ENCODE measurements at places on chromosomes 7 and 10.

GRCh38 chr7:49187543-49188268 lies 263.4 kb downstream of the CDC14C start:
- no peak for DNase-seq

DNA sequence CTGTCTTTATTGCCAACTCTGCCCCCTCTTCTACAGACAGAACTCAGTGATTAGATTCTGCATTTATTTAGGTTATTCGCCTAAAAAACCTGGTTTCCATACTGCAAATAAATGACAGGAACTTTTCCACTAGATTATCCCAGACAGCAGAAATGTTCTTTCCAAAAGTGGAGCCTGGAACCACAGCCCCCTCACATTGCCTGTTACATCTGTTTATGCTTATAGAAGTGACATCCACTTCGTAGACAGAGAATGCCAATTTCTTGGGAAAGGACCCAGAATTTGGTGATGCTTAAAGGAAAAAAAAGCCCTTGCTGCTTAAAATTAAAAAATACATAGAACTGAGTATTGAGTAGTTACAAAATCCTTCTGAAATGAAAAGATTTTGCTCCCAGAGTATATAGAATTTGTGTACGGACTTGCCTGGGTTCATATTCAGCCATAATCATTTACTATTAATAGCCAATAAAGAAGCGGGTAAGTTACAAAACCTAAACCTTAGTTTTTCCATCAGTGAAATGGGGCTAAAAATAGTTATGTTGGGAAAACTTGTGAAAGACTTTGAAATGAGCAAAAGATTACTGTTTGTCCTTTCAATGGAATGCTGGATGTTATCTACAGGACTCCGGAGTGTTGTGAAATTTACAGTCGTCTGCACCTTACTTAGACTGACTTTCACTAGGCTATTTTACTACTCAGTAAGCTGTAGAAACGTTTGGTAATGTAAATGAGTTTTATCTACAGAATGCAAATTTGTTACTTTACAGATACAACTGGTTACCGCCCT lies 1.1 kb upstream of the PPP1R9A start:
- no peak for DNase-seq

DNA sequence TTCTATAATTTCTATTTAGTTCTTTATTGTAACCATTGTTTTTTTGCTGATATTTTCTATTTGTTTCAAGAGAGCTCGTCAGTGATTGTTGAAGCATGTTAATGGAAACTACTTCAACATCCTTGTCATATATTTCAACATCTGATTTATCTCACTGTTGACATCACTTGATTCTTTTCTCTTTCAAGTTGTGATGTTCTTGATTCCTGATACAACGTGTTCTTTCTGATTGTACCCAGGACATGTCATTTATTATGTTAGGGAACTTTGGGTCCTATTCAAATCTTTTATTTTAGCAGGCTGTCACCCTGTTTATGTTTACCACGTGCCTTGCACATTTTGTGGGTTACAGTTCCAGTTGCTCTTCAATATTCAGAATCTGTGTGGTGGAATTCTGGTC lies 79.8 kb upstream of the RSU1 start:
- no peak for DNase-seq

DNA sequence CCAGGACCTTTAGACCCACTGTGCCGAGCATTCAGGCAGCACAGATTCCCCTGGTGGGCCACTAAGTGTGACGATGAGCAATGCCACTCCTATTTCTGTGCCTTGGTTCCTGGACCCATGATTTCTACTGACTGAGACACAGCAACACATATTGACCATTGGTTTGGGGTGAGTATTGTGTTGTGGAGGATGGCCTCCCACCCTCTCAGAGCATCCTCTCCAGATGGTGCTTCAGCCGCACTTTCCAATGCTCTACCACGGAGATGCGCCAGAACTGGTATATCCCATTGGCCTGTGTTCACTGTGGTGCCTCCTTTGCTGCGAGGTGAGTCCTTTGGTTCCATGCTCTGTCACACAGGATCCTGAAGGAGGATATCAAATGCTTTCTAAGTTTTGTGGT lies 10.1 kb upstream of the GDF10 start:
- no peak for DNase-seq

DNA sequence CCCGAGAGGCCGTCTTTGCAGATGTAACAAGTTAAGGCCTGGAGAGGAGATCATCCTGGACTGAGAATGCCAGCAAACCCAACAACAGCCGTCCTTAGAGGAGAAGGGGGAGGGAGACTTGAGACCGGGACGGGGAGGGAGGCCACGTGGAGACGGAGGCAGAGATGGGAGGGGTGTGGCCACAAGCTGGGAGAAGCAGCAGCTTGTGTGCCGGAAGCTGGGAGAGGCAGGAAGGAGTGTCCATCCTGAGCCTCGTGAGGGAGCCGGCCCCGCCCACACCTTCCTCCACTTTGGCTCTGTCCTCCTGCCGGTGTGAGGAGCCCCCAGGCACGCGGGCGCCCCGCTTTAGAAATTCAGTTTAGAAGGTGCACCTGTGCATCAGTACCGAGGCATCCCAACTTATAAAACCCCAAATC lies 95.7 kb downstream of the DNAJB6 start:
- DNase-seq = peak; percentile 15

GRCh38 chr10:43968076-43968475 lies 319.4 kb upstream of the ZNF32 start:
- no peak for DNase-seq

GRCh38 chr7:2800931-2801688 lies 43.0 kb downstream of the GNA12 start:
- DNase-seq = no peak

DNA sequence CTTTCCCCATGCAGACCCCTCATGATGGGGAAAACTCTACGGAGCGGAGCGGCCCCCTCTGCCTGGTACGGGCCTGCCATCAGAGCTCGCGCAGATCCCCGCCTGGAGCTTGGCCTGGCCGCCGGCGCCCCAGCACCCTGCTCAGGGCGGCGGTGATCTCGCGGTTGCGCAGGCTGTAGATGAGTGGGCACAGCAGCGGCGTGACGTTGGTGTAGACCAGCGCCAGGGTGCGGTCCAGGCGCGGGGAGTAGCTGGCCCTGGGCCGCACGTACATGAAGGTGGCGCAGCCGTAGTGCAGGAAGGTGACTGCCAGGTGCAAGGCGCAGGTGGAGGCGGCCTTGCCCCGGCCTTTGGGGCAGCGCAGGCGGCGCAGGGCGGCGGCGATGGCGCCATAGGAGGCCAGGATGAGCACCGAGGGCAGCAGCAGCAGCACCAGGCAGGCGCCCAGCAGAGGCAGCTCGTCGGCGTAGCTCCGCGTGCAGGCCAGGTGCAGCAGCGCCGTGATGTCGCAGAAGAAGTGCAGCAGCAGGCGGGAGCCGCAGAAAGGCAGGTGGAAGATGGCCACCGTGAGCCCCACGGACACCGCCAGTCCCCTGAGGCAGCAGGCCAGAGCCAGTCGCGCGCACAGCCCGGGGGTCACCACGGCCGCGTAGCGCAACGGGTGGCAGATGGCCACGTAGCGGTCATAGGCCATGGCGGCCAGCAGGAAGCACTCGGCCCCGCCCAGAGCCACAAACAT lies 33.4 kb downstream of the TAS2R41 start:
- no peak for DNase-seq

- DNase-seq = peak; percentile 81
These were observed 138.9 kb upstream of the AHR start for GRCh38 chr7:17159500-17160037.

- DNase-seq = peak; percentile 20
These were observed 52.1 kb downstream of the MPP7 start for GRCh38 chr10:28250782-28251181.

- no peak for DNase-seq
These were observed 128.4 kb upstream of the FZD1 start for GRCh38 chr7:91135703-91136430.

DNA sequence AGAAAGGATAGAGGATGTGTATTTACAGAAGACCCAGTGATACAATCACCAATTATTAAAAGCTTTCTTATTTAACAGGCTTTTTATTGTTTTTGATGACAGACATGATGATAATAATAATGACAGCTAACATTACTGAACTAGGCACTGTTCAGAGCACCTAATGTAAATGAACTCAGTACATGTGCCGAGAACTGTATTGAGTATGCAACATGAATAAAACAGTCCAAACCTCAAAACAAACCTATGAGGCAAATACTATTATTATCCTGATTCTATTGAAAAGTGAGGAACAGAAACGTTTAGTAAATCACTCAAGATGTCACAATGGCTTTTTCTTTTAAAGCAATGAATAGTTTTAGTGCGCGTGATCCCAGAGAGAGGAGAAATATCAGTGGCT lies 27.1 kb downstream of the TAS2R16 start:
- DNase-seq = no peak

DNA sequence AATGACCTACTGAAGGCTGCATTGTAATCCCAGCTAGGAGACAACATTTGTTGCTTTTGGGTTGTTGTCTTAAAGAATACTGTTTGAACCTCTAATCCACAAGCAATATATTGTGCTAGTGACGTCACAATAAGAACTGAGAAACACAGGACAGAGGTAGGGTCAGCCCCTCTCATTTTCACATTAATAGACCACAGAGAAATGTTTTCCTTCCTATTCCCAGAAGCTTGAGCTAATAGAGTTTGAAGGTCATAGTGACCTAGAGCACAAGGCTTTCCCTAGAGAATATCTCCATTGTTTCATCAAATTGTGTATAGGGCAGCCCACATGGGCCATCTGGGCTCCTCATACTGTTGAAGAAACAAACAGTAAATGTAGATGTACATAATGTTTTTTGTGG lies 300.9 kb upstream of the AKR1E2 start:
- DNase-seq = no peak

DNA sequence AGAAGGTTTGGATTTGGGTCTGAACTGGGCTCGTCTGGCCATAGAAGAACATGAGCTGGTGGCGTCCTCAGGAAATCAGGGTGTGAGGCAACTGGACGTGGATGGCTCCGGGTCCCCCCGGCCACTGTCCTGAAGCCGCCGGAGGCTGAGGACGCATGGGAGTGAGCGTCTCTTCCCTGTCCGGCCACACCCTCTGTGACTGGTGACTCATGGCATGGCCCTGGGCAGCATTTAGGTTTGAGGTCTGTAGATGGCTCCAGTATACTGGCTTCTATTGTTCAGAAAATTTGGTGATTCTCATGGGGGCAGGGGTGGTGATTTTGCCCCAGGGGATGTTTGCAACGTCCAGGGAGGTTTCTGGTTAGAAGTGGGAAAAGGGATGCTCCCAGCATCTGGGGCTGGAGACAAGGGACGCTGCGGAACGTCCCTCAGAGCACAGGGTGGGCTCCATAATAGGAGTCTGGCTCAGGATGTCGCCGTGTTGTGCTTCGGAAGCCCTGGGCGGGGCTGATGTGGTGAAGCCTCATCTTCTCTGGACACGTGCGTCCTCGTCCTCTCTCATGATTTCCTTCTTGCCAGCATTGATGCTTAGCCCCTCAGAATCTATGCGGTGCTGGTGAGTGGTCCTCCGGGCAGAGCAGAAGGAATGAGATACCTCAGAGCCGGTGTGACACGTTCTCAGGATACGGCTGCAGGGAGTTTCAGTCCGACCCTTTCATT lies 49.9 kb downstream of the PITRM1 start:
- no peak for DNase-seq

GRCh38 chr10:90089719-90090118 lies 388.3 kb downstream of the KIF20B start:
- DNase-seq = no peak

GRCh38 chr10:44300666-44301649 lies 83.9 kb downstream of the CXCL12 start:
- peak; percentile 70 for DNase-seq

- no peak for DNase-seq
These were observed 185.8 kb upstream of the TMEM106B start for GRCh38 chr7:12025246-12025645.

DNA sequence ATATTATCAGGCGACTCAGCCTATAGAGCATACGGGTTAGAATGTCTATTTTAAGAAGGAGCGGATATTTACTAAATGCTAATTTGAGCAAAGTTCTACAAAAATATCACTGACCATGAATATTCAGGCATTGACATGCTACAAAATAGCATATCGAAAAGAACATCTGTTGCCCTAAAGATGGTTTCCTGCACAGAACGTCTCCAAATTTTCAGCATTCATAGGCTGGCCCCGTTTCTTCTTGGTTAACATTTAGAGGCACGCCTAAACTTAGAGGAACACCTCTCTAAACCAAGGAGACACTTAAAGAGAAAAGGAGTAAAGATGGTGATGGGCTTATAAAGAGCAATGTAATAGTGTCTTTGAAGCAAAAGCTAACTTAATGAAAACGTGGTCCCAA lies 1.3 kb upstream of the MINPP1 start:
- DNase-seq = no peak

GRCh38 chr7:1694611-1695511 lies 24.8 kb downstream of the ELFN1 start:
- DNase-seq = no peak

- no peak for DNase-seq
These were observed 27.1 kb upstream of the NKX6-2 start for GRCh38 chr10:132813001-132813401.

DNA sequence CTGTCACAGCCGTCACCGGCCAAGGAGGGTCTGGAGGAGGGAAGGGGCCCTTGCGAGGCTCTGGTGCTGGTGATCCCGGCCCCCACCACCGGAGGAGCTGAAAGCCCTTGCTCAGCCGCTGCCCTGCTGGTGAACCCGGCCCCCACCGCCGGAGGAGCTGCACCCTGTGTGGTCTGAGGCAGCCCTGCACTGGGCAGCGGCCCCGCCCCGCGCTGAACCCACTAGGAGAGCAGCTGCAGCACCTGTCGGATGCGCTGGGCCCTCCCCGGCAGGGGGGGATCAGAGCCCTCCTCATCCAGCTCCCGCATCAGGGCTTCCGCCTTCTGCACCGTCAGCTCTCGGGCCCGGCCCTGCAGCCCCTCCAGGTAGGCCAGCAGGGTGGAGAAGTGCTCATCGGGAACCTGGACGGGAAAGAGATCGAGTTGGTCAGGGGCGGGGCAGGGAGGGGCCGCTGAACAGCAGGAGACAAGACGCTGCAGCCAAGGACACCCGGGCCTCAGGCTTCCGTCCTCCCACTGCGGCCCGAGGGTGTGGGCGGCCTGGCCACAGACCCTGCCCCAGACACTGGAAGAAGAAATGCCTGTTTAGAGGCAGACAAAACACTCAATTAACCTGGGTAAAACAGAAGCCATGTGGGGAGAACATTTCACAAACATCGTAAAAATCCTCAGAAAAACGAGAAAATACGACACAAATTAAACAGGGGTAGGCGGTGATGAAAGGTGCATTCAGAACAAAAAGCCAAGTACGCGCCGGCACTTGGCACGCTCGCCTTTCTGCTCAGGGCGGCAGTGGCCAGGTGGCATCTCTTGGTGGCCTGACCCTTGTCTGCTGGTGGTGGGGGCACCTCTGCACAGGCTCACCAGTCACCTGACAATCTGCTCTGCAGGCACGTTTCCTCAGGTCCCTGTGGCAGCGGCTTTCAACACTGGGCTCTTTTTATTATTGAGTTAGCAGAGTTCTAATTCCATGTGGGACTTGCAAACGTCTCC lies 14.7 kb downstream of the CYP2W1 start:
- DNase-seq = no peak

All from activated CD4-positive, alpha-beta T cell treated with anti-CD3 and anti-CD28 coated beads, Interleukin-2, Interleukin-4, amounts not matched to agents 100 ng/mL and 50 ng/mL, durations not matched to agents 16 hours and 8 hours (primary cell).